ENCODE measurements at places on chromosomes 2 and 18. TPM values are rescaled to one million over a fixed set of nuclear protein-coding genes. Genes with fewer than 3 reads are reported as not detected.

The KIF5C gene
- polyA plus RNA-seq: 19.3 TPM

The LYG2 gene
- polyA plus RNA-seq: 0.54 TPM

- no peak for DNase-seq
These were observed 1504.2 kb downstream of the SUCLG1 start for GRCh38 chr2:82954868-82955267.

The NAT8 gene
- polyA plus RNA-seq: 1.3 TPM

GRCh38 chr18:79366177-79367094 lies 29.3 kb upstream of the NFATC1 start:
- no peak for DNase-seq

DNA sequence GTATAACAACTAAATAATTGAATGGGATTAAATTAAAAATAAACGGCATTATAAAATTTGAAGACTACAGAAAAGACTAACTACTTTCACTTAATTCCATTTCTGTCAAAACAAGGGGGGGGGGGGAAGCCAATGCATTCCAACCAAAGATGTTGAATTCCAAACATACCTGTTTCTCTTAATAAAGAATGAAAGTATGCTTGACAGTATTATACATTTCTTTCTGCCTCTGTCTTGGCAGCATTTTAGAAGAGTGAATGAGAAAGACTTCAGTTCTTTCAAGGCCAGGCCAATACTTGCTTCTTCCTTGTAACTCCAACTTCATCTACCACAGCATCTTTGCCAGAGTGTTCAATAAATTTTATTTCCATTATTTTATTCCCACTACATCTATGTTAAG lies 65.9 kb downstream of the PDE11A start:
- no peak for DNase-seq

- DNase-seq: no peak
These were observed 124.4 kb downstream of the LRRTM4 start for GRCh38 chr2:77397763-77398162.

The COBLL1 gene
- polyA plus RNA-seq: 22.3 TPM

DNA sequence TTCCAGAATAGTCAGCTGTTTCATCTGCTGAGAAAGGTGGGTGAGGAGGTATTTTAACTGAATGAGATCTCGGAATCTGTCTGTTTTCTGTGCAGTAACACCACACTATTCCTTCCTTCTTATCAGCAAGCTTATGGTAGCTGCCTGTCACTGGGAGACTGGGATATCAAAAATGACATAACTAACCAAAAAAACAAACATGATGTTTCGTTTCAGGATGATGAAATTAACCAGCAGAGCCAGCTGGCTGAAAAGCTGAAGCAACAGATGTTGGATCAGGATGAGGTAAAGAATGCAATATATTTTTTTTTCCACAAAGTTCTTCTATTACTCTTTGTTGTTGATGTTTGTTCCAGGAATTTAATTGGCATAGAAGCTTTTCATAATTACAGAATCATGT lies 59.8 kb upstream of the LYPD6B start:
- peak; percentile 65 for DNase-seq

GRCh38 chr18:53991202-53991601 lies 233.3 kb downstream of the MBD2 start:
- no peak for DNase-seq

The TTC21B gene
- polyA plus RNA-seq: 29.9 TPM

DNA sequence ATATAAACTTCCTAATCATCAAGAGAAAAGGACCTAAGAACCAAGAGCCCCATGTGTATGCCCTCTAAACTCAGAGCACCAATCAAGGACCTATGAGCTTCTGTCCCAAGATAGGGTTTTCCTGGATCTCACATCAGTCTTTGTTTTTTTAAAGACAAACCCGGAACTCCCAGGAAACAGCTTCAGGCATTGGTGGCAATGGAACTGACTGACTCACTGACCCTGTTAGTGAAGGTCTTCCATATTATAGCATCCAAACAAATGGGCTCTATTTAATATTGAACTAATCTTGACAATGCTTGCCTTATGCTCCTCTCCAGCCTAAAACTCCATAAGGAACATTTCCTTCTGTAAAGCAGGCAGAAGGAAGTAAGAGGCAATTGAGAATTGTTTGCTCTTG lies 63.5 kb upstream of the RPE start:
- no peak for DNase-seq

The ABCB11 gene
- polyA plus RNA-seq: 0.21 TPM

The EPB41L3 gene
- 40.5 TPM for polyA plus RNA-seq

DNA sequence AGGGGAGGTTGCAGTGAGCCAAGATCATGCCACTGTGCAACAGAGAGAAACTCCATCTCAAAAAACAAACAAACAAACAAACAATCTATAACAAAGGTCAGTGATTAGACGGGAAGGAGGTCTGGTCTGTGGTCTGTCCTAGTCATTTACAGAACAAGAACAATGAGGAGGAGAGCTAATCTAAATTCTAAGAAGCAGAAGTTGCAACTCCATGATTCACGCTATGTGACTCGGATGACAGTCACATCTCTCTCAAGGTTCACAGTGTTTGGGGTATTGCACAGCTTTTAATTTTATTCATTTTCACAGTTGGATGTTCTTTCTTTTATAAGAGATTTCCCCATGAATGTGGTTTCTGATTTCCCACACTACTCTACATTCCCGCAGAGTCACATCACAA lies 218.7 kb upstream of the PIEZO2 start:
- no peak for DNase-seq

The FZD7 gene
- 35.8 TPM for polyA plus RNA-seq

DNA sequence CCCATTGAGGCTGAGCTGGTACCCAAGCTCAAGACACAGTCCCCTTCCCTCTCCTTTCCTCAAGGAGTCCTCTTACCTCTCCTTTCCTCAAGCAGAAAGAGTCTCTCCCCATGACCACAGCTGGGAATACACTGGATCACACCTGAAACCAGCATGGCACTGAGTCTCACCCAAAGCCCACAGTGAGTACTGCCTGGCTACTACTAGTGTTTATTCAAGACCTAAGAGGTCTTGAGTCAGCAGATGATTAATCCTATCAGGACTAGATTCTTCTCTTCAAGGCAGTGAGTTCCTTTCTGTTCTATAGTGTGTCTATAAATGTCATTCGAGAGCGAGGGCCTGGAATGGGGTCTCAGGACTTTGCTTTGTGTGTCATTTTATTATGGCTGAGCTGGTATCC lies 111.4 kb downstream of the METTL4 start:
- DNase-seq: no peak

- DNase-seq: no peak
These were observed 36.2 kb upstream of the ACAA2 start for GRCh38 chr18:49849331-49850217.

The SALL3 gene
- polyA plus RNA-seq: not detected

DNA sequence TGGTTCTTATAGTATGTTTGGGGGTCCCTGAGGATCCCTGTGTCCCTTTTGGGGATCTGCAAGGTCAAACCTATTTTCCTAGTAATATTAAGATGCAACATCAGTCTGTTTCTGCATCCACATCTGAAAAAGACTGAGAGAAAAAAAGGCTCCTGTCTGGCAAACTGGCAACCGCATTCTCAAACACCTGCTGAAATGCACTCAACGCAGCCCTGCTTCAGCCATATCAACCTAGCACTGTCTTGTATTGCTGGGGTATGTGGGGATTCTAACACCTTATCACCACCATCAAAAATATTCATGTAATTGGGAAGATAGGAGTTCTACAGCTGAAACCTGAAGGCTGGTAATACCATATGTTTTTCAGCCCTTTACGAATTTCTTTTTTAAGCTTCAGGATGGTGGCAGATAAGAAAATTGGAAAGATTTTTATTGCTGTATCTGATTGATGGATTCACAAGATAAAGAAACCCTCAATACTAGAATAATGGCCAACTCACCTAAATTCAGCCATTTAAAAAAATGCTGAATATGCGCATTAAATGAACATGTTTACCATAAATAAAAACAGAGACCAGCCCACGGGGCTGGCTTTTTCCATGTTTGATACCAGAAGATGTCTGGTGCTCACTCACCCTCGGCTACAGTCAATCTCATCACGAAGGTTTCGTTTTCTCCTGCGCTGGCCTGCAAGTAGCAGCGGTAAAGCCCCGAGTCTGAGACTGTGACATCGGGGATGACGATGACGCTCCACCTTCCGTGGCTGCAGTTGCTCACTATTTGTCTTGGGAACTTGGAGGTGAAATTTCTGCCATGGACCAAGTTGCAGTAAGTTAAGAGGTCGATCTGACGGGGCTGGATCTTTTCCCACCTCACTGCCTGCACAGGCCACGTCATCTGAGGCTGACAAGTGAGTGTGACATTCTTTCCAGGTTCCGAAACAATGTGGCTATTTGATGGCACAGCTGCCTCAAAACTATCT lies 52.3 kb downstream of the CD226 start:
- no peak for DNase-seq

DNA sequence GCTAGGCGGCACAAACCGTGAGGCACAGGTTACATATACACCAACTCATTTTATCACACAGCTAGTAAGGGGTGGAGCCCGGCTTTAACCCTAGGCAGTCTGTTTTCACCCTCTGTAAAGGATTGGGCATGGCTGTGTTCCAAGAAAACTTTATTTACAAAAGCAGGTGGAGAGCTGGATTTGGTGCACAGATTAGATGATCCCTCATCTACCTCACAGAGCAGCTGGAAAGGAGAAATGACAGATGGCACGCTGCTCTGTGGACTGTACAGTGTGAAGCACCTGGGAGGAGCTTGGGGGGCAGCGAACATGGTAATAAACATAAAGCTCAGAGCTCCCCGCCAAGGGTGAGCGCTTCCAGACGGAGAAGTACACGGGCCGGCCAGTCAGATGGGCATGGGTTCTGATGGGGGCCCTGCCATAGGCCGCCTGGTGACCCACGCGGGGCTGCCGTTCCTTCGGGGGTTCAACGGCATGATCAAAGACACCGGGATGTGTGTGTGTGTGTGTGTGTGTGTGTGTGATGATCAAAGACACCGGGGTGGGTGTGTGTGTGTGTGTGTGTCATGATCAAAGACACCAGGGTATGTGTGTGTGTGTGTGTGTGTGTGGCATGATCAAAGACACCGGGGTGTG lies 862 bp upstream of the TMEM177 start:
- DNase-seq: no peak

DNA sequence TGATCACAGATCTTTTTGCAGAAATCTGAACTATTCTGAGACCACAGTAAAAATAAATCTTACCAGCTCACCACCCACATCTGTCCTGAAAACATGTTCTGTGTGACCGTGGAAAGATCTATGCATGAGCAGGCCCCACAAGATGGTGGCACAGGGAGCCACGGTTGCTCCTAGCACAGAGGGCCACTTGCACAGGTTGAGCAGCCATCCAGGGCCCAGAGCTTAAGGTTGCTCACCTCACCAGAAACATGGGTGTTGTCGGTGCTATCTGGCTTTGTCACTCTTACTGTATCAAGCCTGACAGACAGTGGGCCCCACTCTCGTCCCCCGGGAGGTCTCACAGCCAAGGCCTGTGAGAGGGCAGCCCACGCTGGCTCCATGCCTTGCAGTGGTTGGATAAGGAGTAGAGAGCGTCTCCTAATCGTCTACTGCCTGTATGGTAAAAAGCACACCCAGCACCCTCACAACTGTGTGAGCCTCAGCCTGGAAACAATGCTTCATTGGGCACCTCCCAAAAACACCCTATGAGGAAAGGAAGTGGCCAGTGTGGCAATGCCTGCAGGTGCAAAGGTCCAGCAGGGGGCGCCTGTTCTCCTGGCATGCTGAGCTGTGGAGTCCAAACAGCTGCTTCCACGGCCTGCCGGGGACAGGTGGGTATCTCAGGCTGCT lies 19.6 kb downstream of the TUBB6 start:
- no peak for DNase-seq

- DNase-seq: no peak
These were observed 583.5 kb downstream of the XIRP2 start for GRCh38 chr2:167471734-167472133.

GRCh38 chr2:10486601-10487079 lies 38.5 kb upstream of the ODC1 start:
- no peak for DNase-seq

DNA sequence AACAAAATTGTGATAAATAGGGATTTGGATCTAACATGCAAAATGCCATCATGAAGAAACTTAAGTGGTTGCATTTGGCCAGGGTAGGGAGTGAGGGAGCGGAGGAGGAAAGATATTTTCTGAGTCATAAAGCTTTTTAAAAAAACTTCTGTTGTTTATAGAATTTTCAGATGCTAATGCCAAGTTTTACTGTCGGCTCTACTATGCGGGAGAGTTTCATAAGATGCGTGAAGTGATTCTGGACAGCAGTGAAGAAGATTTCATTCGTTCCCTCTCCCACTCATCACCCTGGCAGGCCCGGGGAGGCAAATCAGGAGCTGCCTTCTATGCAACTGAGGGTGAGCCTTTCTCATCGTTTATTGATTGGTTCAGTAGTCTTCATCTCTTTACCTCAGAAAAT lies 56.0 kb upstream of the PTH2R start:
- DNase-seq: peak; percentile 1

The KANSL3 gene
- polyA plus RNA-seq: 52.6 TPM

The SERPINB4 gene
- polyA plus RNA-seq: not detected

GRCh38 chr2:233952335-233952734 lies 35.2 kb downstream of the TRPM8 start:
- DNase-seq: no peak
